H54 (cell line): ENCODE measurements at places on chromosomes 7 and 10.

DNA sequence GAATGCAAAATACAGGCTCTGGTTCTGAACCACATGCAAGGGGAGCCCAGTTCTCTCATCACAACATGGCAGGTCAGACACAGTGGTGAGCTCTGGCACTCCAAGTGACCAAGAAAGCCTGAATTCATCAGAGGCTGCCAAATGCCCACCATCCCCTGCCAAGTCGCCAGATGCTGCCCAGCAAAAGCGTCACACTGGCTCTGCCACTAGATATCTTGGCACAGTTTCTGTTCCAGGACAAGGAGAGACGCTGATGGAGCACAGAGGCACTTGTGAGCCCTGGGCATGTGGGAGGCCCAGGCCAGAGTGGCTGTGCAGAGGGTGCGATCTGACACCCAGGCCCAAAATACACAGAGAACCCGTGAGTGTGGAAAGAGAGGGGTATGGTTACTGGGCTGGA, 57.8 kb downstream of the GAD2 start:
- no peak for DNase-seq

DNA sequence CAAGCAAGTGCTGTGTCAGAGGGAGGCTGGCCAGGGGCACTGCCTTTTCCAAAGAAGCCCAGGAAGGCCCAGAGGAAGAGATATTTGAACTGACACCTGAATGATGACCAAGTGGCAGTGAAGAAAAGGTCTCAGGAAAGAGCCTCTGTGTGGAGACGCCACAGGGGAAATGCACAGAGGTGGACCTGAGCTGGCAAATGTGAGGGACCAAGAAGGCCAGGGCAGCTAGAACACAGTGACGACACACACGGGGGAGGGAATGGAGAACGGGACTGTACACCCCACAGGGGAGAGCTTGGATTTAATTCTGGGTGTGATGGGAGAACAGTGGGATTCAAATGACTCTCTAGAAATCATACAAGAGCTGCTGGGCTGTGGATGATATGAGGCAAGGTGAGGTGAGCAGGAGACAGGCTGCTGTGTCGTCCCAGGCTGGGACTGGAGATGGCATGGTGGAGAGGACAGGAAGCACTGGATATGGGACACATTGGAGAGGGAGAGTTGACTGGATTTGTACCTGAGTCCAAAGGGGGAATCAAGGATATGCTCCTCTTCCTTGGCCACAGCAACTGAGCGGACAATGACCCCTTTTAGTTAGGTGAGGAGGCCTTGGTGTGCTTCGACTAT, 84.2 kb upstream of the DDC start:
- DNase-seq = no peak

DNA sequence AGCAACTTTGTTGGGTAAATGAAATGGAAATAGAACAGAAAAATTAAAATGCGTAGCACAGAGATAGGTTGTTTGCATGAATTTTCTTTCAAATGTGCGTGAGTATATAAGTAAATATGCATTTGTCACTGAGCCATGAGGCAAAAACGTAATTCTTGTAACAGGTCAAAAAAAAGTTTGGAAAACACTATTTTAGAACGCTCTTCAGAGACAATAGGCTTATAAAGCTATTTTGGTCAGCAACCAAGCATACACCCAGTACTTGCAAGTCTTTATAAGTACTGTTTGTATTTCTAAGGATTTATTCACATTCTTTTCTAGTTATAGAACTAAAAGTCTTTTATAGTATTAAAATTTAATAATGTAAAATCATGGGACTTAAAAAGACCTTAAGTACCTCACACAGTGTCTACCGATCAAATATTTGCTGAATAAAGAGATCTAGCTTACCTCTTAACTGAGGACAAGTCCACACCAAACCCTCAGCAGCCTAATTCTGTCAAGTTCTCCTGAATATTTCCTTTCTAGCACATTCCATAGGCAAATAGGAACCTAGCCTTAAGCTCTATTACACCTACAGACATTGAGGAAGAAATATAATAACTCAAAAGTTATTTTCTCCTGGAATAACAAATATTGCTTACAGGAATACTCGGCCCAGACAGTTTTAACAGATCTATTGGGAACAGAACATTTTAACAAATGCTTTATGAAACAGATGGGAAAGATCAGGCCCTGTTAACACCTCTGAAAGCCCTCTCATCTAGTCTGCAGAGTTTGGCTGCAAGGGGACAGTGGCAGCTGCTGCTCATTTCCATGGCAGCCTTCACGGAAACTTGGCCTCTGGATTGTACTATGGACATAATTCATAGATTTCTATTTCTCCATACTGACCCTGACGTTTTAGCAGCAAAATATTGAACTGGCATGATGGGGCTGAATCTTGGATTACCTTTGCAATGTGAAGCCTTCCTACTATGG, 8.8 kb downstream of the CRPPA start:
- DNase-seq = no peak

GRCh38 chr7:72266771-72267170, 145.4 kb downstream of the CALN1 start:
- no peak for DNase-seq

GRCh38 chr7:69448071-69448470, 150.2 kb upstream of the AUTS2 start:
- no peak for DNase-seq

GRCh38 chr10:89940076-89940475, 238.7 kb downstream of the KIF20B start:
- no peak for DNase-seq

- no peak for DNase-seq
These were observed 120.0 kb downstream of the SRPK2 start for GRCh38 chr7:105268511-105269392.

DNA sequence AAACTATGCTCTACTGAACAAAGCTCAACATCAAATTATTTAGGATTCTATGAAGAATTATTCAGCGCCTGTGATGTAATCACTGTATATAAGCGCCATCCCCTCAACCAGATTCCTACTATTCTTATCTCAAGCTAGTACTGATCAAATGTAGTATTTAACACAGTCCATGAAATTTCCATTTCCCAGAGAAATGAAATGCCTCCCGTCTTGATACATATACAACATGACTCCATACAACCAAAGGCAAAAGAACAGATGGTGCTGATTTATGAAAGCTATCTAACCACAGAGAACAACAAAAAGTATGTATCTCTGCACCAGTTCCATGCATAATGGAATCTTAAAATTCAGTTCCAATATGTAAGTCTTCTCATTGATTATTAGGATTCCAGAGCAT, 406.1 kb downstream of the PARD3 start:
- no peak for DNase-seq

DNA sequence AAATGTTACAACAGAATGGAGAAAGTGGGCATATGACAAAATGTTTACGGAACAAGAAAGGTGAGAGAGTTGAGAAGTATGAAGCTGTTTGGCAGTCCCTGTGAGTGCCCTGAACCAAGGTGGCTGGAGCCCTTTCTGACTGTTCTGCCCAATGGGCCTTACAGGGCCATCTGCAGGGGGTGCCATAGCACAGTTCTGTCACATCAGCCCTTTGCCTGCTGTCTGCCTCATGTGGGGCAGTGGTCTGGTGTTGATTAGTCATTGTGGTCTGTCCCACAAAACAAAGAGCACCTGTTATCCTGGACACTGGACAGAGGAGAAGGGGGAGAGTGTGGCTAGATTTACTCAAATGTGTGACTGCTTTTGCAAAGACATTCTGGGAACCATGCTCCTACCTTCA, 51.5 kb upstream of the OSBPL3 start:
- no peak for DNase-seq

GRCh38 chr10:7744307-7744706, 41.2 kb downstream of the ITIH2 start:
- no peak for DNase-seq

DNA sequence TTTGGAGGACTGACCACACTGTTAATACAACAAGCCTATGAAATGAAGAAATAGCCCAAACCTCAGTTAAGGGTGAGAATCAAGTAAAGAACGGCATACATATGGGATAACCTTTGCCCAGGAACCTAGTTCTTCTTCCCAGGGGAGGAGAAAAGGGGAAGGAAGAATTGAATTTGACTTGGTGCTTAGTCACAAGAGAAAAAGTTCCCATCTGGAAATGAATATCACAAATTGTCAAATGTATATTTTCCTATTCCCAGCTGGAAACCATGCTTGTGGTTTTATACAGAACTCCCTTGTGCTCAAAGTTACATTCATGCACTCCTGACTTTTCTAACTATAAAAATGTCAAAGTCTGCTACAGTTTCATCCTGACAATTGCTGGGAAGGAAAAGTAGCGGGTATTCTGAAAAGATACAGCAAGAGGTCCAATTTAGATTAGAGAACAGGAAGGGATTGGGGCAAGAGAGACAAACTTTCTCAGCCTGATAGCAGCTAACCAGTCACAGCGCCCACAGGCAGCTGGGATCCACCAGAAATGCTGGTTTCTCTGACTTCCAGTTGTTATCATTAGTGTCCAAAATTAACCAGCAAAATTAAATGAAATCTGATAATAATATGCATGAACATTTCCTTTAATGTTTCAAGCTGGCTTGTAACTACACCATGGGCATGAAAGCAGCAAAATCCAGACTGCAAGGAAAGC, 18.6 kb upstream of the GSAP start:
- DNase-seq = no peak

- no peak for DNase-seq
These were observed 262.2 kb downstream of the WDR11 start for GRCh38 chr10:121113385-121113696.

DNA sequence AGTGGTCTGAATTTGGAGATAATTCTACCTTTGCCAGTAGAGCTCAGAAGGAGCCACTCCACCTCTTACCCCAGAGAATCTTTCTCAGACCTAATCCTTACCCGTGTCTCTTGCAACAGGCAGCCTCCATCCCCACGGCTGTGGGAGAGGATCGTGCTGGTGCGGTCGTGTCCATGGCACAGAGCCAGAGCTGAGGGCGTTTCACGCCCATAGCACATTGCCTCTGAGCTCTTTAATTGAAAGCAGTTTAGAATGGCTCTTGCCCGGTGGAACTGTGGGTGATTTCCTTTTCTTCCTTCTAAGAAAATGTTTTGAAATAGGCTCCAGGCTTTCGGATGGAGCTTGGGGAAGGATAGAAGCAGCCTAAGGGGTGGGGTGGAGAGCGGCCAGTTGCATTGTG, 41.5 kb downstream of the PRF1 start:
- DNase-seq = no peak

DNA sequence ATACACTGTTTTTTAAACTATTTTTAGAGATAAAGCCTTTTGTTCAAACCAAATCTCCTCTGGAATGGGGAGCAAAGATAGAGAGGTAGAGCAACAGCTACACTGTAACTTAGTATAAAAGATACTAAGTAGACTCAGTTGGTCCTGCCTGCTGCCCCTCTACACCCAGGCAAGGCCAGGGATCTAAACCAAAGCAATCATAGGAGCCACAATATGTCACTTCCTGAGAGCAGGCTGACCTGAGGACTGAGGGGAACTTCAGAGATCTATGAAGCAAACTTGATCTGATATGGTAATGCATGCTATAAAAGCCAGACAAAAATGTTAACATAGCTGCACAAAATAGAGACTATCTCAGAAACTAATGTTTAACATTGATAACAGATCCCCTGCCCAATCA, 7.0 kb upstream of the TRDMT1 start:
- no peak for DNase-seq

DNA sequence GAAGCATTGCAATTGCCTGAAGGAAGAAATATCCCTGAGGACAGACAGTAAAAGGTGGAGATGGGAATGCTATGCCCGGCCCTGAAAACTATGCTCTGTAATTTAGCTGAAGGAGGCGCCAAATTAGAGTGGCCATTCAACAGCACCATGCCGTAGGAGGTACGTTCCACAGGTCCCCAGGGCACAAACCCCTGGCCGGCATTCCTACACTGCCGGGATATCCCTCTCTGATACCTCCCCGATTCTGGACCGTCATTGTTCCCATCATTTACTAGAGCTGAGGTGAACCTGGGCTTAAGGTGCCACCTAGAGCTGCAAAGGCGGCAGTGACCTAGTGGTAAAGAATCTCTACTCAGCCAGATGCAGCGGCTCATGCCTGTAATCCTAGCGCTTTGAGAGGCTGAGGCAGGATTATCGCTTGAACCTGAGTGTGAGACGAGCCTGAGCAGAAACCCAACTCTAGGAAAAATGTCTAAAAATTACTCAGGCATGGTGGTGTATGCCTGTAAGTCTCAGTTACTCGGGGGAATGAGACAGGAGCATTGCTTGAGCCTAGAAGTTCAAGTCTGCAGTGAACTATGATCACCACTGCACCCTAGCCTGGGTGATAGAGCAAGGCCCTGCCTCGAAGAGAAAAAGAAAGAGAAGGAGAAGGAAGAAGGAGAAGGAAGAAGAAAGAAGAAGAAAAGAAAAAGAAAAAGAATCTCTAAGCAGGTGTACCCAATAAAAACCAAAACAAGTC, 53.0 kb upstream of the TNKS2 start:
- no peak for DNase-seq

GRCh38 chr7:33073243-33073642, 10.7 kb upstream of the NT5C3A start:
- DNase-seq = no peak

GRCh38 chr10:29501692-29502091, 133.1 kb downstream of the SVIL start:
- peak; percentile 66 for DNase-seq

DNA sequence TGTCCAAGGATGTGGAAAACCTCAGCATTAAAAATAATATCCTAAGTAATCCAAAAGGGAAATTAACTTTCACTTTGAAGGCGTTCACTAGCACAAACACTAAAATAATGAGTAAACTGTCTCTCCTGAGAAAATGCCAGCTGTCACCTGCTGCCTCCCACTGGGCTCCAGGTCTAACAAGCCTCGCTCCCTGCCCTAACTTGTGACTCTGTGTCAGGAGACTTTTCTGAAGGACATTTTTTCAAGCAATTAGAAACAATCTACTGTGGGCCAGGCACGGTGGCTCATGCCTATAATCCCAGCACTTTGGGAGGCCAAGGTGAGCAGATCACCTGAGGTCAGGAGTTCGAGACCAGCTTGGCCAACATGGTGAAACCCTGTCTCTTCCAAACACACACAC, 72.8 kb upstream of the GLCCI1 start:
- no peak for DNase-seq

GRCh38 chr10:10816447-10816846, 201.2 kb upstream of the CELF2 start:
- no peak for DNase-seq

GRCh38 chr10:90612276-90612675, 245.6 kb downstream of the HTR7 start:
- no peak for DNase-seq

GRCh38 chr7:90401989-90402388, 1.3 kb upstream of the CLDN12 start:
- DNase-seq = no peak

- no peak for DNase-seq
These were observed 135.2 kb downstream of the INHBA start for GRCh38 chr7:41567731-41568114.

DNA sequence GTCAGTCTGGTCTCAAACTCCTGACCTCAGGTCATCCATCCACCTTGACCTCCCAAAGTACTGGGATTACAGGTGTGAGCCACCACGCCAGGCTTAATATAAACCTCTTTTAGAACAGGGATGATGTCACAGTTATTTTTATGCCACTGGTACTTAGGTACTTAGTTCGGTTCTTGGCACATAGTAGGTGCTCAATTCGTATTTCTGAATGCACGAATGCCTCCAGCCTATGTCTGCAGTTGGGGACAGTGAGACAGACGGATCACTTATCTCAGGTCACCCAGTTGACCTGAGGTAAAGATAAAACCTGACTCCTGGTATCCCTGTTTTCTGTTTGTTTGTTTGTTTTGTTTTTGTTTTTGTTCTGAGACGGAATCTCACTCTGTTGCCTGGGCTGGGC, 6.1 kb upstream of the NAT16 start:
- no peak for DNase-seq
